ENCODE measurements at places on chromosomes 6 and 20.

DNA sequence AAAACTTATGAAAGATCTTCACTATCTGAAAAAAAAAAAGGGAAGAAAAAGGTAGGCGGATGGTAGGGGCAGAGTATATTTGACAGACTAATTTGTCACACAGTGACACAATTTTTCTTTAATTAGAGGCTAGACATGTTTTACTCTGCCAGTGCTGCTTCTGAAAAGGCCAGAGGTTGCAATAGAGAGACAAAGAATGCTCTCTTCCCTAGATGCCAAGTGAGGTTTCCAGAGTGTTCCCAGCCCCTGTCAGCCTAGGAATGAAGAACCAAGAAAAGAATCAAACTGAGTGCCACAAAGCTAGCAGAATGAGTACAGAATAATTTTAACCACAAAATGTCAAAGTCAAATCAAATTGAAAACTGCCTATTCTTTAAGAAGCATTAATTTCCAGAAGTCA, 13.0 kb downstream of the PNISR start:
- no peak for DNase-seq

- no peak for DNase-seq
Measured at GRCh38 chr6:111449129-111449528, 33.9 kb downstream of the REV3L start.

DNA sequence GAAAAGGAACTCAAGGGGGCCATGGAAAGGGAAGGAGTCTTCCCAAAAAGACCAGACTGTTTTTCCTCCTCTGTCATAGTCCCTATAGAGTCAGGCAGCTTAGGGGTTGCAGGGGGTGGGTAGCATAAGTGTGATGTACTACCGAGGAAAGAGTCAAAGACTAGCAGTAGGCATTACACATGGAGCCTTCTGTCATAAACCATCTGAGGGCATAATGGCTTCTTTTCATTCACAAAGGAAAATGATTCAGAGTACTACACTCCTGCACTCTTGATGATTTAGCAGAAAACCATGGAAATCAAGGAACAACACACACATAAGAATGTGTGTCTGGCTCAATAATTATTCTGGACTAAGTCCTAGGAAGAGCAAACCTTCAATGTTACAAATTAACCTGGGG, 14.9 kb downstream of the PLN start:
- no peak for DNase-seq

DNA sequence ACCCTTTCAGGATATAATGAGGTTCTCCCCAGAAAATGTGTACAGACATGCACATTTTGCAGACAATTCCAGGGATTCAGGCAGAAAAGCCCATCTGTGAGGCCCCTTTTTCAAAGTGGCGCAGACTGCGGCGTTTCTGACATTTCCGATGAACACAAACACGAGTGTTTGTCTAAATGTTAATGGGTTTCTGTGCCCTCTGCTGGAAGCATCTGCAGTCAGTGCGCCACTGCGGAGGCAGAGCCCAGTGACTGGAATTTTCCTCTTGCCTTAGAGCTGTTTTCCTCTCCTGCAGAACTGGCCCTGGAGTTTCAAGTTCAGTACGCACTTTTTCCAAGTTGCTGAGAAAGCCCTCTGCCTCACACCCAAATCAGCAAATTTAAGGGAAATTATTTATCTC, 15.3 kb downstream of the ANKRD60 start:
- no peak for DNase-seq

DNA sequence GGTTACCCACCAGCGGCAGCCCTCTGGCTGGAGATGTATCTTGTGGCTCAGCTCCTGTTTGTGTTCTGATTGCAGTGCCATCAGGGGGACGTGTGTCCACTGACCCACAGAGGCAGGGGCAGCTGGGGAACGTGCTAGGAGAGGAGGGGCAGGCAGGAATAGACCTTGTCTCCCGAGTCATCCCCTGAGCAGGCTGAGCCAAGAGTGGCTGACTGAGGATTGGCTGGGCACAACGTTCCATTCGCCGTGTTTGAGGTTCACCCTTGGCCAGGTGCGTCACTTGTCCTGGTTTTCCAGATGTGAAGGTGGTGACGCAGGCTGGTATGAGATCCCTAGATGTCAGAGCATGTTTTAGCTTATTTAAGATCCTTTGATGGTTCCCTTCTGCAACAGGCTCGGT, 57.7 kb downstream of the ADNP start:
- DNase-seq = no peak

GRCh38 chr6:106475284-106475683, 114.8 kb downstream of the CRYBG1 start:
- no peak for DNase-seq

DNA sequence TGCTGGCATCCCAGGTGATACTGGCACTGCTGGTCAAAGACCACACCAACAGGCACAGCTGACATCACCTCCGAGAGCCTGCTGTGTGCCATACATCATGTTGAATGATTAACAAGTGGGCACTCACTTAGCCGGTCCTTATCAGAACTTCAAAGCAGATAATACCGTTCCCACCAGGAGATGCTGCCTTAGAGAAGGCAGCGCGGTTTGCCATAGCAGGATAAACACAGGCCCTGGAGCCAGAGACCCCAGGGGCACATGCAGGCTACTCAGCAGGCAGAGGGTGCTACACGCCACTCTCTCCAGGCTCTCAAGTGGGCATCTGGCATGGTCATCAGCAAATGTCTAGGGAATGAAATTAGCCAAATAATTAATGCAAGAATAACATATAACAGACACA, 86.5 kb upstream of the CST7 start:
- DNase-seq = no peak

DNA sequence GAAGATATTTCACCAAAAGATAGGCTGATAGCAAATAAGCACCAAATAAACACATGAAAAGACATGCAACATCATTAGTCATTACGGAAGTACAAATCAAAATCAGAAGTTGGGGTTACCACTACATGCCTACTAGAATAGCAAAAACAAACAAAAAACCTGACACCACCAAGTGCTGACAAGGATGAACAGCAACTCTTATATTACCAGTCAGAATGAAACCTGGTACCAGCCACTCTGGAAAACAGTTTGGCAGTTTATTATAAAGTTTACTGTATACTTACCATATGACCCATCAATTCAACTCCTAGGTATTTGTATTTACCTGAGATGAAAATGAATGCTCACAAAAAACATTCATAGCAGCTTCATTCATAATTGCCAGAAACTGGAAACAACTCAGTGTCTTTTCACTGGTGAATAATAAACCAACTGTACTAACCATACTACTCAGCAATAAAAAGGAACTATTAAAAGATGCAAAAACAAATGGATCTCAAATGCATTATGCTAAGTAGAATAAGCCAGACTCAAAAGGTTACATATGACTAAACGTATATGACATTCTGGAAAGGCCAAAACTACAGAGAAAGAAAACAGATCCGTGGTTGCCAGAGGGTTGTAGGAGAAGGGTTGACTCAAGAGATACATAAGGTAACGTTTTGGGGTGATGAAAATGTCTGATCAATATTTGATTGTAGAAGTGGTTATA, 33.0 kb downstream of the NUP153 start:
- DNase-seq = no peak

DNA sequence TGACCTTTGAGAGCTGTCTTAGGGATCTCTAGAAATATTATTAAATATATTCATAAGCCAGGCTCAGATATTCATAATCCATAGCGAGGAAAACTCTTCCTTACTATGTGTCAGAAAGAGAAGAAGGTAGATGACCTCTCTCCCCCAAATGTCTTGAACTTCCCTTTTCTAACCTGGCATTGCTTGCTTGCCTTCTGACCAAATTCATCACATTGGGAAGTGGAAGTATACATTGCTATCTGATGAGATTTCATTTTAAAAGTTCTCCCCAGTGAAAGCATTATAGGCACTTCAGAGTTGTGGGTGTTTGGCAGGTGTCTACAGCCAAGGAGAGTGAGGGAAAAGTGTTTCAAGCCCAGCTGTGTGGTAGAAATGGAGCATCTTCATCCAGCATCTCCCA, 197.3 kb downstream of the ZFAND3 start:
- DNase-seq = no peak

DNA sequence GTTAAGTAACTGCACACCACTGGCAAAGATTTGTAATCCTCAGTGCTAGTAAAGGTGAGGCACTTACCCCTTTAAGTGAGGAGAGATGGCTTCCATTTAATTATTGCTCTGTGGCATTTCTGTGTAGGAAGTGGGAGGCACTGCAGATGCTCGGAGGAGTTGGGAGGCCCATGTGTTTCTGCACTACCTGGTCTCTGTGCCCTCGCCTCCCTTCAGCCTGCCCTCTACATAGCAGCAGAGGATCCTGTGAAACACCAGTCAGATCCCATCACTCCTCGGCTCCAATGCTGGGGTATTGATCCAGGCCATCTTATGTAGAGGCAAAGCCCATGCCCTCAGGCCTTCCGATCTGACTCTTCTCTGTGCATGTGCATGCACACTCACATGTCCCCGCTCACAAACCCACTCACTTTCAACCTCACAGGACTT, 67.0 kb downstream of the SLX4IP start:
- DNase-seq = no peak

- no peak for DNase-seq
Measured at GRCh38 chr6:46606338-46606737, 46.3 kb downstream of the CYP39A1 start.

DNA sequence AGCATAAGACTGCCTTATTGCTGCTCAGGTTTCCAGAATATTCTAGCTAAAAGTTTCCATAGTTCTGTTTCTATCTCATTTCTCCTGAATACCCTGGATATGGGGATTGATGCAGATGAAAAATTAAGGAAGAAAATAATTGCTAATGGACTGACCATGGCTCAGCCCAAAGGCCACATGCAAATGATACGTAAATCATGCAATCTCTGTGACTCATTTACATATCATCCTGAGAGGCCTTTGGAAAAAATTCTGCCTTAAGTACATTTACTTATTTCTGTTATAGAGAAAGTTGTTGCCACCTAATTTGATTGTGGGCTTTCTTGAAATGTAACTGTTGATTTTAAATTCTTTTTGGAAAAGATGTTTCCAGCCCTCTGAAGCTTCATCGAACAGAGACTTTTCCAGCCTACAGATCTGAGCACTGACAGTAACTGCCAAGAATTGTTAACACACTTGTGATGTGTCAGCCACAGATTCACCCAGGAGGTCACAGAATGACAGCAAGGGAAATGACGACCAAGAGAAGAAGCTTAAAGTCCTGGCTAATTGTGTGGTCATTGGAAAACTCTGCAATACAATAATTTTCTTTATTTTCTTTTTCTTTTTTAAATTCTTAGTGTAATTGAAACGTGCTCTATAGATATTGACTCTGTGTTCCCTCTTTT, 174.8 kb downstream of the DOK5 start:
- no peak for DNase-seq

- no peak for DNase-seq
Measured at GRCh38 chr6:1503811-1504210, 105.9 kb upstream of the FOXC1 start.

GRCh38 chr6:28558629-28559028, 32.9 kb downstream of the GPX5 start:
- DNase-seq = no peak

DNA sequence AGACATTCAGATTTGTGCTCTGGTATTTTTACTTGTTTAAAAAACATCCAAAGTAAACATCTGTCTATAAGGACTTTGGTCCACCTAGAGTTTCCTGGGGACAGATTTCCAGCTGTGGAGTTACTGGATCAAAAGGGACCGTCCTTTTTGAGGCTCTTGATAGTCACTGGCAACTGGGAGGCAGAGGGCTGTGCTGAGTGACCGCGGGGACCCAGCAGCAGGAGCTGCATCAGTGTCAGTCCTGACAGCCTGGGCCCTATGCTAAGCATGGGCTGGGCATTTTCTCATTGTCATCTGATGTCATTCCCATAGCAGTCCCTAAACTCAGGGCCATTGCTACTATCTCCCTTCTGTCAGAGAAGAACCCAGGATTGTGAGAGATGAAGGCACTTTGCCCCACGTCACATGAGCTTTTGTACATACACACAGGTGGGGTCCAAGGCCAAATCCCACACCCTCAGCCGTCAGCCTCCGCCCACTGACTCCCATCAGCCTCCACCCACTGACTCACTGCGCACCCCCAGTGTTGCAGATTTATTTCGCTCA, 293.8 kb downstream of the TAF4 start:
- DNase-seq = no peak

GRCh38 chr6:111210194-111210728, 123.0 kb downstream of the SLC16A10 start:
- DNase-seq = no peak

GRCh38 chr6:161228921-161229591, 44.8 kb downstream of the AGPAT4 start:
- DNase-seq = no peak

- no peak for DNase-seq
Measured at GRCh38 chr20:61864481-61864880, 201.2 kb downstream of the TAF4 start.

- no peak for DNase-seq
Measured at GRCh38 chr20:57829805-57830514, 120.1 kb upstream of the PMEPA1 start.

GRCh38 chr6:107625264-107625663, 135.3 kb downstream of the SOBP start:
- no peak for DNase-seq

DNA sequence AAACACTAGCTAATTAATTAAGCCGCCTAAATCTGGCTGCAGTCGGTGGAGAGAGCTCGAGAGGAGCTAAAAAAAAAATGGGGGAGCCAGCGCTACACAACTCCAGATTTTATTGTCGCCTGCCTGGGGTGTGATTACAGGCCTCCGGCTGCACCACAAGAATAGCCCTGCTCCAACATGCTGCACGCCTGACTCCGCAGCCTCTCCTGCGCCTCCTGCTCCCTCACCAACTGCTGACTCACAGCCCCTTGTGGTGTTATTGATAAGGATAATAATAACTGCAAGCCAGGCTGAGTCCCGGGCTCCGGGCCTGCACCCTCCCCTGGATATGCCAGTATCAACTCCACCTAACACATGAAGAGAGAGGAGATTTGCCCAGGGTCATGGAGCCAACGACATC, 16.8 kb downstream of the SIRPA start:
- no peak for DNase-seq

DNA sequence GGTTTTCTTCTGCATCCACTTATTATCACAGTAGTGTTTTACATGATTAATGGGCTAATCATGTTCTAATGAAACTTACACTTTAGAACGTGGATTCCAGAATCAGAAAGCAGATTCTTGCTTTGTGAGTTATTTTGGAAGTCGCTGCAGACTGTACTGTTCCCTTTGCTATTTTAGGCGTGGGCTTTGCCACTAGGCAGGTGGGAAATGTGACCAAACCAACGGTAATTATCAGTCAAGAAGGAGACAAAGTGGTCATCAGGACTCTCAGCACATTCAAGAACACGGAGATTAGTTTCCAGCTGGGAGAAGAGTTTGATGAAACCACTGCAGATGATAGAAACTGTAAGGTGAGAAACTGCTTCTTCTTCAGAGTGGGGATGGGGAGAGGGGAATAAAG, 598 bp downstream of the FABP7 start:
- no peak for DNase-seq
